ENCODE measurements at places on chromosomes 6 and 20. TPM values are rescaled to one million over a fixed set of nuclear protein-coding genes. Genes with fewer than 3 reads are reported as not detected.

The ZC3H12D gene
- total RNA-seq = 0.65 TPM

The RIN2 gene
- 36.7 TPM for total RNA-seq

GRCh38 chr6:111231090-111231459, 143.8 kb downstream of the SLC16A10 start:
- no peak overlapping the region for H3K27ac ChIP-seq
- no peak overlapping the region for H3K4me3 ChIP-seq
- no peaks in the 10 kb centered on the region for H3K4me1 ChIP-seq

GRCh38 chr6:30754631-30755030, 10.3 kb upstream of the IER3 start:
- no peaks in the 10 kb centered on the region for H3K27me3 ChIP-seq
- H3K4me1 ChIP-seq = peaks cover 16% of the 10 kb centered on the region
- H3K27ac ChIP-seq = no peak overlapping the region

GRCh38 chr20:9059931-9060330, 9.0 kb upstream of the PLCB4 start:
- no peak overlapping the region for H3K4me3 ChIP-seq
- no peak for DNase-seq
- H3K27me3 ChIP-seq = no peaks in the 10 kb centered on the region
- no peaks in the 10 kb centered on the region for H3K4me1 ChIP-seq
- no peak overlapping the region for H3K27ac ChIP-seq
- no peaks in the 10 kb centered on the region for H3K36me3 ChIP-seq

All from Caco-2 (cell line).